HepG2 (cell line): ENCODE measurements at places on chromosomes 5 and 9. TPM values are rescaled to one million over a fixed set of nuclear protein-coding genes. Genes with fewer than 3 reads are reported as not detected.

- H3K4me3 ChIP-seq, result no peak overlapping the region
- no peak overlapping the region for H3K27ac ChIP-seq
- no peaks in the 10 kb centered on the region for H3K4me1 ChIP-seq
- DNase-seq, result no peak
Observed at GRCh38 chr5:159440235-159440634, 109.9 kb upstream of the IL12B start.

DNA sequence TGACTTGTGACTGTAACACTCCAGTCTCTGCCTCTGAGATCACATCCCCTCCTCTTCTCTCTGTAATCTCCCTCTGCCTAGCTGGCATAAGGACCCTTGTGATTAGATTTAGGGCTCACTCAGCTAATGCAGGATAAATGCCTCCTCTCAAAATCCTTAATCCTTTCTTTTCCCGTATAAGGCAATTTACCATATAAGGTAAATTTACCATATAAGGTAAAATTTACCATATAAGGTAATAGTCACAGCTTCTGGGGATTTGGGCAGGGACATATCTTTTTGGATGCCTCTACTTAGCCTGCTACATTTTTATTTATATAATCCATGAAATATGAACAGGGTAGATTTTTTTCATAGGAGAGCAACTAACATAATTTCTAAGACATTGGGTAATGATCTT is 318.0 kb upstream of the PUM3 start:
- H3K36me3 ChIP-seq, result no peaks in the 10 kb centered on the region
- no peak for DNase-seq
- H3K27ac ChIP-seq, result no peak overlapping the region
- no peaks in the 10 kb centered on the region; the same call in 1 of the 2 replicates for H3K4me1 ChIP-seq

DNA sequence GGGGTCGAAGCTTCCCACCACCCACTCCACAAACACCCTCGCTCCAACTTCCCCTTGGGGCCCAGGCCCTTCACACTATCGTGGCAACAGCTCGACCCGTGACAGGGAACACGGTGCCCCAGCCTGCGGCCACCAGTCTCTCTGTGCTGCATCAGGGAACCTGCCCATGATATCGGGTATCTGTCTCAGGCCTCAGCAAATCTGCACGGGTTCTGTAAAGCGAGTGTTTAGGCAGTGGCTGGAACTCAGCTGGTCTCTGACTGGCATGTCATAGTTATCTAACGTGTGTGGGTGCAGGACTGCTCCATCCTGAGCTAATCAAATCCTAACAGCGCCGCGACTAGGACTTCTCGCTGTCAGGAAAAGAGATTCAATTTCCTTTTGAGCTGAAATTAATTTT is 42.9 kb downstream of the DBH start:
- H3K27ac ChIP-seq, result no peak overlapping the region
- H3K4me1 ChIP-seq, result no peaks in the 10 kb centered on the region

DNA sequence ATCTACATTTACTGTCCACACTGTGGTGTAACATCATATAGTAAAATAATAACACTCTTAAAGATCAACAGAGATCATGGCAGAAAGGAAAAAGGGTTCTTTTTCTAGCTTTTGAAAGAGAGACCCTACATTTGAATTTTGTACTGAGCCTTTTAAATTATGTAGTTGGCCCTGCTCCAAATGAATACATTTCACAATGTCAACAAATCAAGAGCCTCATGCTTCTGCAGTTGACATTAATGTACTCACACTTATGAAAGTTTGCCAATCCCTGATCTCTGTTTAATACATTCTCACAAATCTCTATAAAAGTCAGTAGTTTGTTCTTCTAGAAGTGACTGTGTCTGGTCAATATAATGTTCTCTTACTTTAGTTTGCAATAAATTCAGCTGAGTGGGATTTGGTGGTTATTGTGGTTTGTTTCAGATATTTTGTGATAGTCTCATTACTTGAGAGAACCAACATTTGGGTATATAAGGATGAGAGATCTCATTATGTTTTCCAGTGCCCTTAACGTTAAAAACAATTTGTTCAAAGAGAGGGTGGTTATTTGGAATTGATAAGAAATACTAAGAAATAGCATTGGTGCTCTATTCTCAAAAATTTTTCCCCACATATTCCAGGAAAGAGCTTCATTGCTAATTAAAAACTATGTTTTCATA is 277.8 kb upstream of the FTMT start:
- H3K36me3 ChIP-seq, result no peaks in the 10 kb centered on the region
- no peak overlapping the region for H3K4me3 ChIP-seq
- DNase-seq, result no peak
- H3K27me3 ChIP-seq, result no peaks in the 10 kb centered on the region

DNA sequence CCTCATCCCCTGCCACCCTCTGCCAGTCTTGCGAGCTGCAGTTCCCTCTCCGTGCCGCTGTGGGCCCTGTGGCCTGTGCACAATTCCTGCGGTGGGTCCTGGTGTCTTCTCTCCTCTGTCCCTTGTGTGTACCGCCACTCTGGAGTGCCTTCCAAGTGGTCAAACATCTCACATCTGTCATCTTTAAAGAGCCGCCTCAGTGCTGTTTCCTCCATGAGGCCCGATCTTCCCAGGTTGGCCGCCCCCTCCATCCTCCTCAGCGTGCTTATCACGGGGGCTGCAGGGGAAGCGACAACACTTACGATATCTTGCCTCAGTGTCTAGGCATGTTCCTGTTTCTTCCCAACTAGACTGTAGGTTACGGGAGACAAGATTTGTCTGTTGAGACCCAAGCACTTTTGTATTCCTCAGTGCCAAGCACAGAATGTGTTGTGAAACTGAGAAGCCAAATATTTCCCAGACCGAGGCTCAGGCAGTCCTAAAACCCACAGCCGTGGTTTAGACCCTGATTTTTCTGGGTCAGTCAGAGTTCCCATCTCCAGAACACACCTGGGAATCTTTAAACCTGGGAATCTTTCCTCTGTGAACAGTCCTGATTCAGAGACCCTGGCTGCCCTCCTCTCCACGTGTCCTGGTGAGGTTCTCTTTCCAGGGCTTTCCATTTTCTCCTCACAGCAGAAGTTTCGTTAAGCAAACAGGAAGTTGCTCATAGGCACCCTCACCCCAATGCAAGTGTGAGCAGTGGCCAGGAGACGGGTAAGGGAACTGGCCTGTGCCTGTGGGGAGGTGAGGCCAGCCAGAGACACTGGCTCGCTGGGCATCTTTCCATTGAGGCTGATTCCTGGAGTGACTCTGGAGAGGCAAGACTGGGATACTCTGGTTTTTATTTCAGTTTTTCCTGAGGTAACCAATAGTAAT is 28.8 kb downstream of the SLC46A2 start:
- no peak overlapping the region for H3K4me3 ChIP-seq
- H3K27ac ChIP-seq, result no peak overlapping the region
- no peaks in the 10 kb centered on the region; the same call in 2 of the 3 replicates for H3K36me3 ChIP-seq
- H3K4me1 ChIP-seq, result peaks cover 9% of the 10 kb centered on the region
- no peaks in the 10 kb centered on the region for H3K27me3 ChIP-seq

DNA sequence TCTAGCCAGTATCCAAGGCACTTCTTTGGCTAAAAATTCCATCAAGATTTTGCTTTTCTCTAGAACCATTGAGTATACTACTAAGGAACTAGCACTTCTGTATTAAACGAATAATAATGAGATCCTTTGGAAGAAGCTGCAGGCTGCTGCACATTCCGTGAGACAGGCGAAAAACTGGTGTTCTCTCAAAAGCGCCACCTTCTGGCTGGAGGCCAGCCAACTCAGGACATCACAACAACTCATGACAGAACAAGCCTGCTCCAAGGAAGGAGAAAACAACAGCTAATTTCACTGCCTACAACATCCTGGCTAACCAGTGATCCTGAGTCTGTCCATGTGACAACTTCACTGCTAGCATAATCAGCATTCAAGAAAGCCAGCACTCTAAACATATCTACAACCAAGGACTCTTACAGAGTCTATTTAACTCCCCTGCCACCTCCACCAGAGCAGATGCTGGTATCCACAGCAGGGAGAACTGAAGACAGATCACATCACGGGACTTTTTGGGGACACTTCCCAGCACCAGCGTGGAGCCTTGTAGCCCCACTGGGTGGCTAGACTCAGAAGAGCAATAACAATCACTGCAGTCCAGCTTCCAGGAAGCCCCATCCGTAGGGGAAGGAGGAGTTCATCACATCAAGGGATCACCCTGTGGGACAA is 150.5 kb downstream of the YTHDC2 start:
- no peak overlapping the region for H3K27ac ChIP-seq
- no peaks in the 10 kb centered on the region; the same call in 2 of the 3 replicates for H3K27me3 ChIP-seq
- no peak overlapping the region for H3K4me3 ChIP-seq
- peak; percentile 45 for DNase-seq
- H3K4me1 ChIP-seq, result no peaks in the 10 kb centered on the region

GGTA1 gene
- not detected in 2 replicates for total RNA-seq

NAIP gene
- 2.1 and 4.7 TPM in 2 replicates for total RNA-seq

FOXD4L6 gene
- 0.11 TPM in 1 of 2 replicates, not detected in the other for total RNA-seq
